ENCODE measurements at places on chromosomes 7 and 10.
A peak's percentile ranks its signal among the peaks of the same experiment; 100 is the strongest.

DNA sequence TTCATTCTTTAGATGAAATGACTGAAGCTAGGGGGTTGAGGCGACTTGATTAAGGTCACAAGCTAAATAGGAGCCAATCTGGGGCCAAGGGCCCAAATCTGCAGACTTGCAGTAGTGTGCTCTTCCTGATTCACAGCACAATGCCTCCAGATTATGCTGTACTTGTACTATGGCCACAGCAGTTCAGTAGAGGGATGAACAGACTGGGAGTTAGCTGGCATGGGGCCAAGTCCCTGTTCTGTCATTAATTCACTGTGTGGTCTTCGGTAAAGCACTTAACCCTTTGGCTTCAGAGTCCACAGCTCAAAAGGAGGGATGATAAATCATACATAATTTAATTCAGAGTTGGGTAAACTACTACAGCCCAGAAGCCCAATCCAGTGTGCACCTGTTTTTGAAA is 196.8 kb downstream of the XPNPEP1 start:
- no peak for DNase-seq

DNA sequence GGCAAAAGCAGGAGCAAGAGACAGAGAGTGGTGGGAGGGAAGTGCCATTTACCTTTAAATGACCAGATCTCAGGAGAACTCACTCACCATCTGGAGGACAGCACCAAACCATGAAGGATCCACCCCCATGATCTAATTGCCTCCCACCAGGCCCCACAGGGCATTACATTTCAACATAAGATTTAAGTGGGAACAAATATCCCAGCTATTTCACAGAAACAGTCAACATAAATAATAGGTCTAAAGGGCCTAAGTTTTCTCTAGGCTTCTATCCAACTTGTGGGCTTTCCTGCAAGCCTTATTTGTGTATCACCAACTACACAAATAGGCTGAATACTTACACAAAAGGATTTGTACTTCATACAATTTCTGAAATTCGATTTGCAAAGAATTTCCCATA is 196.8 kb upstream of the POT1 start:
- no peak for DNase-seq

GRCh38 chr7:141624763-141625162 is 73.6 kb downstream of the AGK start:
- DNase-seq = no peak

DNA sequence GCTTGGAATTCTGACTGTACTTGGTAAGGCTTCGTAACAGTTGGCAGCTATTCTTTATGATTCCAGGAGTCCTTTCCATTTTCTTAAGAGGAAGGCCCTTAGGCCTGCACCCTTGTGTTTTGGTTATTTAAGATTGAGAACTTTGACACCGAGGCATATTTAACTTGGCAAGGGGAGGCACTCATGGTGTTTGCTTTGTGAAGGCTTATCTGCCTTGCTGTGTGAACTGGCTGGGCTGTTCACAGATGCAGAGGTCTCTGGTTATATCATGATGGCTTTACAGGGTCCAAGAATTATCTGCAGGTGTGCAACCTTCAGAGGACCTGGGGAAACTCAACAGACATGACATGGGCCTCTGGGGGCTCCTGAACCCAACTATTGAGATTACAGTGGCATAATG is 833 bp upstream of the PNLIPRP1 start:
- no peak for DNase-seq

DNA sequence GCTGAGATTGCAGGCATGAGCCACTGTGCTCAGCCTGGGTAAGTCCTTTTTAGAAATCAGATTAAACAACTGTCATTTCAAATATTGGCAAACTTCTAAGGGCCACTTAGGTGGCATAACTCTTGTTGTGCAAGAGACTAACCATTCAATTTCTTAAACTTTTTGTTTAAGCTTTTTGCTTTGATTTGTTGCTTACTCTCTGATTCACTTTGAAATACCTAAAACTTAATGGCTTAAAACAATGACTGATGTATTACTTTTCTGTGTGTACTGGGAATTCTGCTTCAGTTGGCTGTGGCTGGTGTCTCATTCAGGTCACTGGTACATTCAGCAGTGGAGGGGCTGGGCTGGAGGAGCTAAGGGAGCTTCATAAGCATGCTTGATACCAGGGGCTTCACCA is 28.9 kb downstream of the ZNF25 start:
- no peak for DNase-seq

DNA sequence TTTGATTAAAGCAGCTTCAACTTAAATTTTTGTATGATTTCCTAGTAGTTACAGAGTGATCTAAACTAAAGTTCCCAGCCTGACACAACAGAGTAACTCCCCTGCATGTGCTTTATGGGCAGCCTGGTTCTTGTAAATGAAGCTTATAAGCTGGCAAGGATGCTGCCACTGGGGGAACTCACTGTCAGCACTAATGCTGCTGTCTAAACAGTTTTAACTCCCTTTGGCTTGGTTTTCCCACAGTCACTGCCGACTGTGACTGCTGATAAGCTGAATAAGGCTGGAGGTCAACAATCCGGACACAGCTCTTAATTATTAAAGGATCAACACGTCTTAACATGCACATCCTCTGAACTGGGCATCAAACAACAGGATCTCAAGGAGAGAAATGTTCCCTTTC is 130.1 kb downstream of the OTUD1 start:
- no peak for DNase-seq

DNA sequence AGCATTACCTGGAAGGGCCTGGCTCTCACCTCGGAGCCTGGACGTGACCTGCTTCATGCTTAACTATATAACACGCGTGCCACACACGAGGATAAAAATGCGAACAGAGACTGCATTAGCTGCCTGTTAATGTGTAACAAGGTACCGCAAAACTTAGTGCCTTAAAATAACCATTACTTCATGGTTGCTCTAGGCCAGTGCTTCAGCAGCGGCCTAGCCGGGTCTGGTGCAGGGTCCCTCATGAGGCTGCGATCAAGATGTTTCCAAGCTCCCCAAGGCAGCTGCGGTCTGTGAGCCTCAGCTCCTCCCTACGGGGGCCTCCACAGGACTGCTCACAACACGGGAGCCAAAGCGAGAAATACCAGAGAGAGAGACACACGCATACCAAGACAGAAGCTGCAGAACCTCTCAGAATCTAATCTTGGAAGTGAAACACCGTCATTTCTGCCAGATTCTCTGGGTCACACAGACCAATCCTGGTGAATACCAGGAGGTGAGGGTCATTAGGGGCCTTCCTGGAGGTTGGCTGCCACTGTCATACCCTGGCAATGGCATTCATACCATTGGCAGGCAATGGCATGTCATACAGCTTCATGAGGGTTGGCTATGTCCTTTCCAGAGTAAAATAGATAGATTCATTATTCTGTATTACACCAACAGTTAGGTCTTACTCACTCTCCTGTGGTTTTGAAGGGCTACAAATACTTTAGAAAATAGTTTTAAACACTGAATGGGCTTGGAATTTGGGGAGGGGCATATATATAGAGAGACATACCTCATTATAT is 94.5 kb downstream of the HIPK2 start:
- no peak for DNase-seq

DNA sequence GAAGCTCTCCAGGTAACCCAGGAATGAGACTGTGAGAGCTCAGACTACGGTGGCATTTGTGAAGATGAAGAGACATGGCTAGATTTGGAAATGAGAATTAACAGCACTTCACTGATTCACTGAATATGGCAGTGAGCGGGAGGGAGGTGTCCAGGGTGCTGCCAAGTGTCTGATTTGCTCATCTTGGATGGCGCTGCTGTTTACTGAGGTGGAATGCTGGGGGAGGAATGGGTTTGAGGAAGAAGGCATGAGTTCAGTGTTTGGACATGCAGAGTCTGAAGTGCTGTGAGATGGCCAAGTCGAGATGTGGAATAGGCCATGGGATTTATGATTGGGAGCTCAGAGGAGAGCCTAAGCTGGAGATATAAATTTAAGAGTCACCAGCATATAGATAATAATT is 437.1 kb upstream of the NPVF start:
- DNase-seq = no peak

DNA sequence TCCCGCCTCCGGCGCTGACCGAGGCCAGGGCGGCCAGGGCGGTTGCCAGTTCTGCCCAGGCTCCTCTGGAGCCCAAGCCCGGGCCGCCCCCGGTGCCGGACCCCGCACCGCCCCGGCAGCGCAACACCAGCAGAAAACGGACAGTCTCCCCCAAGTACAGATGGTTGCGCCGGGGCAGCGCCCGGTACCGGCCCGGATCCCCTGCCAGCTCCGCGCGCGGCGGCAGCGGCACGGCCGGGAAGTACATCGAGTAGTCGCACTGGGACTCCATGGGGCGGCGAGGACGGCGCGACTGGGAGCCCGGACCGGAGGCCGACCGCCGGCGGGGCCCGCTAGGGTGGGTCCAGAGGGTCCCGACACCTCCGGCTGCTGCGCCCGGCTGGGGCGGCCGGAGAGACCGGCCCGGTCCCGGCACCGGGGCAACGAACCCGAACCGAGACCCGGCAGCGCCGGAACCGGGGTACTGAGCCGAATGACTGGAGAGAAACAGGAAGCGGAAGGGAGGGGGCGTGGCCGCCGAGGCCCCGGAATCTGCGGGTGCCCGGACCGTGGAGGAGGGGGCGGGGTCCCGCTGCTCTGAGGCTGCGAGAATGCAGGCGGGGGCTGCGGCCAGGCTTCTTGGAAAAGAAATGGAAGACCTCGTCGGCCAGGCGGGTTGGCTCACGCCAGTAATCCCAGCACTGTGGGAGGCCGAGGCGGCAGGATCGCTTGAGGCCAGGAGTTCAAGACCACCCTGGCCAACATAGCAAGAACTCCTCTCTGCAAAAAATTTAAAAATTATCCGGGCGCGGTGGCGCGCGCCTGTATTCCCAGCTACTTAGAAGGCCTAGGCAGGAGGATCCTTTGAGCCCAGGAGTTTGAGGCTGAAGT is at the start of gene TRAPPC14:
TRAPPC14 (minus strand) TSS at position 495 of the 870 bp plus-strand sequence; CDS start at position 271, 224 bp downstream.
- DNase-seq = peak; percentile 95

DNA sequence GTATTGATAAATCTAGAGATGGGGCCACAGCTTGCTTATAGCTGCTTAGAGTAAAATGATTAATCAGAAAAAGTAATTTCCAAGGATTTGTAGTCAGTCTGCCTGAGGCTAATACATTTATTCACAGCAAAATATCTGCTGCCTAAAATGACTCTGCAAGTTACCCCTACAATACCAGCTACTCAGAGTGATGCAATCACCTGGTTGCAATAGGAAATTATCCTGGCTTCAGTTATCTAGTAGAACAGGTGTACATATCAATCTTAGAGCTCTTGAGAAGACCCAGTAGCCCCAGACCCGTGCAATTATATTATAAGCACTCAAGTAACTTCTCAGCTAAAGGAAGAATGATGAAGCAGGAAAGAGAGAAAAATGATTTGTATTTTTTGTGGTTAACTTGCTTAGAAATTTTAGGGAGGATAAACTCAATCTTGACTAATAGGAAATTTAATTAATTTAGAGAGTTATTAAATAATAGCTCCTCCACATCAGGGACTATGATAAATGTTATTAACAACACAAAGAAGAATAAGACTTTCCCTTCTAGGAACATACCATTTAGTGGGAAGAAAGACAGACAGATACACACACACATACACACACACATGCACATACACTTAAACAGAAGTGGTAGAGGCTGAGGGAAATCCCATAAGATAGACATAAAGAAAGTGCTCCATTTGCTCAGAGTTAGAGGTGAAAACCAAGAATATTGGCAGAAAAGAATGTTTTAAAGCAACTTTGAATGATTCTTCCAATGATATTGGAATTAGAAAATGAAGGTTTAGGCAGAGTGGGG is 140.4 kb upstream of the PRSS1 start:
- DNase-seq = no peak

GRCh38 chr7:1620835-1621234 is 49.2 kb upstream of the ELFN1 start:
- no peak for DNase-seq

Measured in cerebellum (tissue), 4 donors.